Common myeloid progenitor, CD34-positive (primary cell): ENCODE measurements at places on chromosomes 4 and X.

- peak; percentile 19 for DNase-seq
Measured at GRCh38 chrX:1076871-1077651, 135.4 kb downstream of the CRLF2 start.

DNA sequence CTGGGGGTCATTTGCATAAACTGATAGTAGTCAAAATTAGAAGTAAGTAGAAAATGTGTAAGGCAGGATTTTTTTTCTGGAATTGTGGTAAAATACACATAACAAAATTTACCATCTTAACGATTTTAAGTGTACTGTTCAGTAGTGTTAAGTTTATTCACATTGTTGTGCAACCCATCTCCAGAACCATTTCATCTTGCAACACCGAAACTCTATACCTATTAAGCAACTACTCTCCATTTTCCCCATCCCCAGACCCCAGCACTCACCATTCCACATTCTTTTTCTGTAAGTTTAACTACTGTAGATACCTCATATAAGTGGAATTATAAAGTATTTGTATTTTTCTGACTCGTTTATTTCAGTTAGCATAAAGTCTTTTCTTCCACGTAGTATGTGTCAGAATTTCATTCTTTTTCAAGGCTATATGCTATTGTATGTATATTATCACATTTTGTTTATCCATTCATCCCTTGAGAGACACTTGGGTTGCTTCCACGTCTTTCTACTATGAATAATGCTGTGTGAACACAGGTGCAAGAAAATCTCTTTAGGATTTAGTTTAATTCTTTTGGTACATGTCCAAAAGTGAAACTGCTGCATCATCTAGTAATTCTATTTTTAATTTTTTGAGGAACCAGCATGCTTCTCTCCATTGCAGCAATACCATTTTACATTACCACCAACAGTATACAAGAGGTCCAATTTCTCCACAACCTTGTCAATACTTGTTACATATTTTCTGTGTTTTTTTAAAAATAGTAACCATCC, 39.1 kb upstream of the NSUN7 start:
- DNase-seq: peak; percentile 71

DNA sequence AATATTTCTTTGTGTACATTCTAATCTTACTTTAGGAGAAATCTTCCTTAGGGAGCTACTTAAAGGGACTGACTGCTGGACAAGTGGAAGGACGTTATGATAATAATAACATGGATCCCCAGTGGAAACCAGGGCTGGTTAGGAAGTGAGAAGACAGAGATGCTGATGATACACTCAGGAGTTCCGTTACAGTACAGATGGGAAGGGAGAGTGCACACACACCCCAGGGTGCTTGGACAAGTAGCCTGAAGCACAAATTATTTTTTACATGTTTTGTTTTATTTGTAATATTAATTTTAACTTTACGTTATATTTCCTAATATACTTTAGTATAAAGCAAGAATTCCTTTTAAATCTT, 84.1 kb downstream of the BMPR1B start:
- DNase-seq: no peak

DNA sequence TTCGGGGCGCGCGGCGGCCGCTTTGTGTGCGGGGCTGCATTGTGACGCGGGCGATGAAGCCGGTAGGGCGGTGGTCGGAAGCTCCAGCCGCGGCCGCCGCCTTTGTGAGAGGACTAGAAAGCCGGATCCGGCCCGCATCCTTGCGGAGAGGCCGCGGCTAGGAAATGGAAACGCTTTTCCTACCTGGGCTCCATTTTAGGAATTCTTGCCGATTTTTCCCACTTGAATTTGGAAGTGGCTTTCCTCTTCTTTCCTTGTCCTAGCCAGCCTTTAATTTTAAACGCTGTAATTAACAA, 708 bp downstream of the TMSB4X start:
- DNase-seq: no peak

GRCh38 chr4:31362756-31363155, 642.6 kb downstream of the PCDH7 start:
- no peak for DNase-seq

DNA sequence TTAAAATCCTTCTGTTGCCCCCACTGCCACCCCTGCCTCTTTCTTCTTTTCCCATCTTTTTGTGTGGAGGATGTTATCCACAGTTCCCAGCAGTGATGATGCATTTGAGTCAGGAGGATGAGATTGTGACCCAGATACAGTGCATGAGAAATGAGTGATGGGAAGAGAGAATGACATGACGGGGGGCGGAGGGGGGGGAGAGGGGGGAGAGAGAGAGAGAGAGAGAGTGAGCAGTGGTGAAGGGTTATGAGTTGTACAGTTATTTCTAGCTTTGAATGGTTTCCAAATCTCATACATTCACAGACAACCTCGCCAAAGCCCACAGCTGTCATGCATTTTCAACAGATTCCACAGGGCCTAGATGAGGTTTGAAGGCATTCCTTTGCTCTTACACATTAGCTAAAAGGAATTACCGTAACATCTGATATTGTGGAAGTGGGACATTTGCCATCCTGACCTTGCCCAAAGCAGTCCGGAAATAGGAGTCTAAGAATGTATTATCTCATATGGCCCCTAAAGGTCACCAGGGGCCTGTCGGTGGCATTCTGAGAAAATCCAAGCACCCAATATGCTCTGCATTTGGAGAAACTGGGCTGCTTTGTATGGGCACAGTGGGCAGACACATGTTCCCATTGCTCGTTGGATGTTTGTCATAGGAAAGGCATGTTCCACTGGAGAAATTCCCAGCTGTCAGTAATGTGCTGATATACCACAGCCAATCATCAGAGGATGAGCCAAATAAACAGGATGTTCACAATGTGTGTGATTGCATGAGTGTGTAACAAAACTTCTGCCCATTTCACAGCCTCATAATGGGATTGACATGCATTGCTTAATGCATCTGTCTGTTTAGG, 435.8 kb downstream of the SPRY1 start:
- no peak for DNase-seq

- no peak for DNase-seq
Measured at GRCh38 chrX:39425124-39425806, 624.0 kb downstream of the MID1IP1 start.

- DNase-seq: peak; percentile 16
Measured at GRCh38 chr4:177229331-177229730, 80.3 kb upstream of the NEIL3 start.

DNA sequence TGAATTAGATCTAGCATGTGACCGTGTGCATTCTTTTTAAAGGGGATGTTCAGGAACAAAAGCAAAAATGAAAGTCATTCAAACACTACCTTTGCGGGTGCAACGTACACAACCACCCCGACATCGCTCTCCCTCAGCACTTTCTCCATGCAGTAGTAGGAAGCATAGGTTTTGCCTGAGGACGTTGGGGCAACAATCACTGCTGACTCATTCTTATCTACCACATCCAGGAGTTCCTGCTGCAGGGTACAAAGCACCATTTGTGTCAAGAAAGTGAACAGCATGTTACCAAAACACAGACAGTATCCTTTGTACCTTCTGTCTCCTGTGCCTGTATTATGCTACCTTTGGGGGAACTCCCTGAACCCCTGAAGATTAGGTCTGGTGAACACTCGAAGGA, 58.6 kb downstream of the DDX60L start:
- peak; percentile 99 for DNase-seq

GRCh38 chr4:106289737-106290136, 26.3 kb downstream of the TBCK start:
- DNase-seq: no peak
